T-helper 17 cell (primary cell): ENCODE measurements at places on chromosomes 12 and 14. TPM values are rescaled to one million over a fixed set of nuclear protein-coding genes. Genes with fewer than 3 reads are reported as not detected.

GRCh38 chr14:90381011-90381786 is 15.6 kb upstream of the CALM1 start:
- DNase-seq, result no peak

Gene FBXO33
- 59.1 TPM for total RNA-seq

Gene EIF2S3B
- total RNA-seq, result 0.45 TPM

DNA sequence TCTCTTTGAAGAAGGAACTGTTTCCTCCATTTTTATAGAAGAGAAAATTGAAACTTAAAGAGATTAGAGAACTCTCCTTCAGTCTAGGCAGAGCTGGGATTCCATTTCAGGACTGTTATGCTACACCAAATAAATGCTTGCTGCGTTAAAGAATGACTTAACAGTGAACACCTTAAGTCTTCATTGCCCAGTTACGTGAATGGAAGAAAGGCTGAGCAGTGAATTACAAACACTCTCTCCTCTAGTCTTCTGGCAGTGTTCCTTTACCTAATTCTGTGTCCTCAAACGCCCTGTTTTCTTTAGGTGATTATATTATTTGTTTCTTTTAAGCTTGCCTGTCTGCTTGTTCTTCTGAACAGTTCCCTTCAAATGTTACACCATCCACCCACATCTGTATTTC is 59.7 kb downstream of the RCOR1 start:
- DNase-seq, result no peak

DNA sequence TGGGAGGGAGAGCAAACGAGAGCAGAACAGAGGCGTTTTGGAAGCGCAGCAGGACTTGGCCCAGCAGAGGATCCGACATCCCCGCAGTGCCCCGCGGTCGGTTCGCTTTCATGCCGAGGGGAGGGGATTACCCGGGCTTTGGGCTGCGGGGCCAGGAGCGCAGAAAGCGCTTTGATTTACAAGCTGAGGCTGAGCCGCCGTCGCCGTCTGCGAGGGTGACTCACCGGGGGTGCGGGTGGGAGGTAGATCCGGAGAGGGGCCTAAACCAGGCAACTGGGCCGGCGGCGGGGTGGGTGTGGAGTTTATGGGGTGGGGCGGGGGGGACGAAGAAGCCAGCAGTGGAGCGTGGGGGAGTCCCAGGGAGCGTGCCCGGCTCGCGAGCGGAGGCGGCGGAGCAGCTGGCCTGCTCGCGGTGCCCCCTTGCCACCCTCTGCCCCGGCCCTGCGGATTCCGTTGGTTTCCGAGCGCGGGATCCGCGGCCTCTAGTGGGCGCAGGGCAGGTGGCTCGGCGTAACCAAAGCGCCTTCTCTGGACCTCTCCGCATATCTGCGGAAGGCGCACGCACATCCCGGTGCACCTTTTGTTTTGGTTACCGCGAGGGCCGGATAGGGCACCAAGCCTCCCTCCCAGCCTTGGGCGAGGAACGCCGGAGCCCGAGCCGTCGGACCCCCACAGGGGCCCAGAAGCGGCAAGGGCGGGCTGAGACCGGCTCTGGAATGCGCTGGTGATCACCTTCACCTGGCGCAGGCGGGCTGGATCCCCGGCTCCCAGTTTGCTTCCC is 2.6 kb downstream of the SIX4 start:
- peak; percentile 43 for DNase-seq

- no peak for DNase-seq
Observed at GRCh38 chr12:57672801-57673200, 21.1 kb upstream of the OS9 start.

Gene UBC
- 1,398 TPM for total RNA-seq

Gene CLEC2A
- total RNA-seq, result not detected

GRCh38 chr12:46266869-46267574 is 1.8 kb downstream of the SLC38A1 start:
- peak; percentile 24 for DNase-seq

- DNase-seq, result no peak
Observed at GRCh38 chr14:105043641-105044040, 21.6 kb downstream of the GPR132 start.

DNA sequence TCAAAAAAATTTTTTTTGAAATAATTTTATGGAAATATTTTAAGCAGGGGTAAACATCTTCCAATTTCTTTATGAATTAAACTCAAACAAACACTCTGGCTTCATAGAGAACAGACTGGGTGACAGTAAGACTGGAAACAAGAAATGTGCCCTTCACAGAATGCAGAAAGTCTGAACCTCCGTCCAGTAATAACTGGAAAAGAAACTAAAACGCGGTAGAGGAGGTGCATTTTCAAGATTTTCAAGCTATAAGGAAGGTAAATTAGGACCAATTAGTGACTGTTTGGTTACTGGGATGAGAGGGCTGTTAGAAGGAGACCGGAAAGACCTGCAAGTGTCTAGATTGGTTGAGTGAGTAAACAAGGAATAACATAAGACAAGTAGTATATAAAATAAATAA is 245.7 kb downstream of the CEP128 start:
- DNase-seq, result no peak

Gene SLC41A2
- 2.9 TPM for total RNA-seq
